Mesendoderm (in vitro differentiated cells): ENCODE measurements at places on chromosomes 11 and 22.

DNA sequence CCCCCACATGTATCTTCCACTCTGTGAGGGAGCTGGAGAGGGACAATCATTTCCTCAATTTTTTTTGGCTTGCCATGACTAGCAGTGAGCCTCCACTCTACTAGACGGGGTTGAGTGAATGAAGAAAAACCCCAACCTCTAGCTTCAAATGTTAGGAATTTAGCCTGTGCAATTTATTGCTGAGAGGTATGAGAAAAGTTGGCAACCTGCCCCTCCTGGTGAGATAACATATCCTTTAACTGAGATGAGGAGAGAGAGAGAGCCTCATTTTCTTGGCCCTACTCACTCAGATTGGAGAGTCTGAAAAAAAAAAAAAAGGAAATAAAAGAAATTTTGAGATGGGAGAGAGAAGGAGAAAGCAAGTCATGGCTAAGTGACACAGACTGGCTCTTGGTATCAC is 218.2 kb upstream of the CARD18 start:
- H3K27ac ChIP-seq, result no peak overlapping the region
- H3K27me3 ChIP-seq, result no peaks in the 10 kb centered on the region
- no peak overlapping the region for H3K4me3 ChIP-seq
- DNase-seq, result no peak
- no peaks in the 10 kb centered on the region for H3K36me3 ChIP-seq
- no peaks in the 10 kb centered on the region for H3K4me1 ChIP-seq

GRCh38 chr11:86538223-86538548 is 134.2 kb downstream of the ME3 start:
- no peak overlapping the region for H3K4me3 ChIP-seq
- H3K36me3 ChIP-seq, result no peaks in the 10 kb centered on the region
- no peaks in the 10 kb centered on the region for H3K27me3 ChIP-seq
- no peak for DNase-seq
- no peaks in the 10 kb centered on the region for H3K4me1 ChIP-seq
- H3K27ac ChIP-seq, result no peak overlapping the region

DNA sequence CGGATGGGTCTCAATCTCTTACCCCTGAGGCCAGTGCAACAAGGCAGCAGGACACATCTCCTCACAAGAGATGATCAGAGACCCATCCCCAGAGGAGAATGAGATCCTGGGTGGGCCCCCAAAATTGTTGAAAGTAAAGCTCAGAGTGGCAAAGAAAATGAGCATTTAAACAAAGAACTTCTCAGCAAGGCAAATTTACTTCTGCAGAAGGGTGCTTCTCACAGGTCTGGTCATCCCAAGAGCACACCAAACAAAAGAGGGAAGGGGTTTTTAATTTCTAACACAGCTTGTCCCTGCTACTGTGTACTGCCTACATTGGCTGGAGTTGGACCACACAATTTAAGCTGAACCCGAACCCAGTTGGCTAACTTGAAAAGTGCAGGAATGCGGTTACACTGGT is 1628.6 kb upstream of the RAG2 start:
- H3K4me1 ChIP-seq, result no peaks in the 10 kb centered on the region
- no peaks in the 10 kb centered on the region for H3K36me3 ChIP-seq
- DNase-seq, result peak; percentile 37
- H3K27ac ChIP-seq, result no peak overlapping the region

- no peak overlapping the region for H3K4me3 ChIP-seq
- no peak overlapping the region for H3K27ac ChIP-seq
- H3K4me1 ChIP-seq, result no peaks in the 10 kb centered on the region
- no peak for DNase-seq
- no peaks in the 10 kb centered on the region for H3K27me3 ChIP-seq
- no peaks in the 10 kb centered on the region for H3K36me3 ChIP-seq
These were observed 23.8 kb downstream of the KCNJ1 start for GRCh38 chr11:128843198-128843785.

DNA sequence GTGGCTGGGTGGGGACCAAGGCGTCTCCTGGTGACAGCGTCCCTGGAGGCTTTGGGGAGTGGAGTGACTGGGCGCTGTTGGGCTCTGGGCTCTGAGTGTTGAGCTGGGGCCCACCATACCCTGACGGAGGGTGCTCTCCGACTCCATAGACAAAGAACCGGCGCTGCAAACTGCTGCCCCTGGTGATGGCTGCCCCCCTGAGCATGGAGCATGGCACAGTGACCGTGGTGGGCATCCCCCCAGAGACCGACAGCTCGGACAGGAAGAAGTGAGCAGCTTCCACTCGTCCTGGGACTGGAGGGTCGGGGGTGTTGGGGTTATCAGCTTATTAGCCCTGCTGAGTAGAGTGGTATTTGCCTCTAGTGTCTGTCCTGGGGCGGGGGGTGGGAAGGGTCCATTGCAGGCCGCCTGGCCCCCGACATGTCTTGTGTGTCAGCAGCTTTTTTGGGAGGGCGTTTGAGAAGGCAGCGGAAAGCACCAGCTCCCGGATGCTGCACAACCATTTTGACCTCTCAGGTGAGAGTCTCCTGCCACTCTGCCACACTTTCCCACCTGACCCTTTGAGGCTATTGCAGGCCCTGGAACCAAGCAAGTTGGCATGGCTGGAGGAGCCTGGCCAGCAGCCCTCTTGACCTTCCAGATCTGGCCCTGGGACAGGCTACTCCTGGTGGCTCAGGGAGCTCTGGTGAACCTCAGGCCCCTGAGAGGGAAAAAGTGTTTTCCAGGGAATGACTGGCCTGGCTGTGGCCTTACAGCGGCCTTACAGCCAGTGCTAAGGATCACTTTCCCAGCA is 7.6 kb downstream of the CLDN5 start:
- DNase-seq, result no peak
- no peaks in the 10 kb centered on the region for H3K4me1 ChIP-seq
- H3K4me3 ChIP-seq, result no peak overlapping the region
- no peaks in the 10 kb centered on the region for H3K27me3 ChIP-seq
- H3K36me3 ChIP-seq, result peaks cover 1% of the 10 kb centered on the region
- no peak overlapping the region for H3K27ac ChIP-seq

GRCh38 chr11:122330279-122330965 is 214.4 kb upstream of the BLID start:
- H3K27ac ChIP-seq, result no peak overlapping the region
- H3K27me3 ChIP-seq, result peaks cover 2% of the 10 kb centered on the region
- H3K4me3 ChIP-seq, result no peak overlapping the region

DNA sequence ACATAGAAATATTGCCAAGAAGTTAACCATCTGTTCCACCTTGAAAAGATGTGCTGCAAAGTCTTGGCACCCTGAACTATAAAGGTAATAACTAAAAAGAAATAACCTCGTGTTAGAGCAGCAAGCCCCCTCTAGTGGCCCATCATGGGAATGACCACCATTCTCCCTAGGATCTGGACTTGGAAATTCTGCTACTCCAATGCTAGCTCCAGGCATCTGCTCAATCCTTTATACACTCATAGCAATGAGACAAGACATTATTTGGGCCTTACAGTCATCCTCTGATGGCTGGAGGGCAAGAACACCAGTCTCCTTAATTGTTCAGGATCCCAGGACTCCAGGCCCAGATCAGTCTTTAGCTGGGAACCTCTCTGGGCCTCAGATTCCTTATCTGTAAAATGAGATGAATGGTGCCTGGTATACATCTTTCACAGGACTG is 76.0 kb downstream of the CWC15 start:
- no peaks in the 10 kb centered on the region for H3K4me1 ChIP-seq
- no peak overlapping the region for H3K27ac ChIP-seq
- H3K4me3 ChIP-seq, result no peak overlapping the region
- peaks cover 2% of the 10 kb centered on the region for H3K27me3 ChIP-seq

DNA sequence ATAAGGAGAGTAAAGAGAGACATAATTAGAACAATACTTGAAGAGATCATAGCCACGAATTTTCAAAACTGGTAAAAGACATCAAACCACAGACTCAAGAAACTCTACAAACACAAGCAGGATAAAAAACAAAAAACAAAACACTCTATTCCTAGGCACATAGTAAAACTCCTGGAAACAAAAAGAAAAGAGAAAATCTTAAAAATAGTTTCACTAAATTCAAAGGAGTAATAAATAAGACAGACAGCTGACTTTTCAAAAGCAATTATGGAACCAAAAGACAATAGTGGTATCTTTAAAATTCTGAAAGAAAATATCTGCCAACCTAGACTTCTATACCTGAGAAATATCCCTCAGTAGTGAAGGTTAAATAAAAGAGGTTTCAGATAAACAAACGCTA is 9.2 kb upstream of the NARS2 start:
- H3K4me1 ChIP-seq, result no peaks in the 10 kb centered on the region
- H3K4me3 ChIP-seq, result no peak overlapping the region
- H3K27ac ChIP-seq, result no peak overlapping the region
- no peaks in the 10 kb centered on the region for H3K36me3 ChIP-seq
- H3K27me3 ChIP-seq, result no peaks in the 10 kb centered on the region

DNA sequence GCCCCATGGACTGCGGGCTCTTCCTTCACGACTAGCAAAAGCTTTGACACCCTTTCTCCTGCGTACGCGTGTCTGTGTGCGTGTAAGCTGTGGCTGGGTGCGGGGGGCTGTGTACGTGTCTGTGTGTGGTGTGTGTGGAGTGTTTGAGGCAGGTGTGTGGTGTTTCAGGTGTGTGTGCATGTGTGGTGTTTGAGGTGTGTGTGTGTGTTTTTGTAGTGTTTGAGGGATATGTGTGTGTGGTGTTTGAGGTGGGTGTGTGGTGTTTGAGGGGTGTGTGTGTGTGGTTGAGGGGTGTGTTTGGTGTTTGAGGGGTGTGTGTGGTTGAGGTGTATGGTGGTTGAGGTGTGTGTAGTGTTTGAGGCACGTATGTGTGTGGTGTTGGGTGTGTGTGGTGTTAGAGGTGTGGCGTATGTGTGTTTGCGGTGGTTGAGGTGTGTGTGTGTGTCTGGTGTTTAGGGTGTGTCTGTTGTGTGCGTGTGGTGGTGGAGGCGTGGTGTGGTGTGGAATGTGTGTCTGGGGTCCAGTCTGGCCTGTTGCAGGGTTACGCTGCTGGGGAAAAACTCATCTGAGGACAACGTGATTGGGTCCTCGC is 687 bp upstream of the ARSA start:
- H3K4me3 ChIP-seq, result peak overlapping the region; percentile 49
- H3K27me3 ChIP-seq, result no peaks in the 10 kb centered on the region
- no peak overlapping the region for H3K27ac ChIP-seq
- H3K4me1 ChIP-seq, result no peaks in the 10 kb centered on the region
- H3K36me3 ChIP-seq, result no peaks in the 10 kb centered on the region

- no peak overlapping the region for H3K27ac ChIP-seq
- H3K36me3 ChIP-seq, result no peaks in the 10 kb centered on the region
- H3K27me3 ChIP-seq, result no peaks in the 10 kb centered on the region
- DNase-seq, result no peak
- H3K4me1 ChIP-seq, result no peaks in the 10 kb centered on the region
These were observed 5.2 kb upstream of the TBX10 start for GRCh38 chr11:67644472-67645418.

GRCh38 chr11:35003186-35003585 is 86.8 kb downstream of the PDHX start:
- H3K27ac ChIP-seq, result no peak overlapping the region
- no peak for DNase-seq
- no peak overlapping the region for H3K4me3 ChIP-seq

- no peaks in the 10 kb centered on the region for H3K36me3 ChIP-seq
- no peaks in the 10 kb centered on the region for H3K27me3 ChIP-seq
- DNase-seq, result no peak
- H3K4me3 ChIP-seq, result no peak overlapping the region
- H3K4me1 ChIP-seq, result no peaks in the 10 kb centered on the region
These were observed 57.4 kb upstream of the RCN1 start for GRCh38 chr11:32033491-32033890.

DNA sequence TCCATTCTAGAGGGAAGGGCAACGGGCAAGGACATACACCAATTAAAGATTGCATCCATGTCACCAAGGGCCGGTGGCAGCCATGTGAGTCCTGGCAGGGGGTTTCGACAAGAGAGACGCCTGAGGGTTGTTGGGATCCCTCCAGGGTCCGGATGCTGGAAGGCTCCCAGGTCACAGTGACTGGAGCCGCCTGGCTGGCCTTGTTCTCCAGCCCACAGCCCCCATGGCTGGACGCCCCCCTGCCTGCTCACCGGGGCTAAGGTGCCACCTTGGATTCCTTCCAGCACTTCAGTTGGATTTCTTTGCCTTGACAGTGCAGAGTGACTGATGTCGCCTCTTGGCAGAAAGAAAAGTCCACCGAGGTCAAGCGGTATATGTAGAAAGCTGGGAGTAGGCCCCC is 42.6 kb downstream of the ANO1 start:
- no peaks in the 10 kb centered on the region for H3K36me3 ChIP-seq
- no peak overlapping the region for H3K4me3 ChIP-seq
- H3K27me3 ChIP-seq, result no peaks in the 10 kb centered on the region
- H3K27ac ChIP-seq, result no peak overlapping the region

GRCh38 chr11:35784699-35785098 is 122.1 kb downstream of the TRIM44 start:
- DNase-seq, result no peak
- no peaks in the 10 kb centered on the region for H3K36me3 ChIP-seq
- H3K27me3 ChIP-seq, result no peaks in the 10 kb centered on the region
- no peak overlapping the region for H3K4me3 ChIP-seq
- no peak overlapping the region for H3K27ac ChIP-seq
- H3K4me1 ChIP-seq, result no peaks in the 10 kb centered on the region

- H3K4me3 ChIP-seq, result no peak overlapping the region
- no peaks in the 10 kb centered on the region for H3K36me3 ChIP-seq
- peaks cover 5% of the 10 kb centered on the region for H3K4me1 ChIP-seq
- no peak overlapping the region for H3K27ac ChIP-seq
These were observed 5.7 kb upstream of the SUN2 start for GRCh38 chr22:38761202-38762162.

GRCh38 chr11:62427630-62428233 is 8.9 kb downstream of the SCGB1A1 start:
- H3K36me3 ChIP-seq, result no peaks in the 10 kb centered on the region
- peak overlapping the region; percentile 29 for H3K27ac ChIP-seq
- H3K4me1 ChIP-seq, result peaks cover 9% of the 10 kb centered on the region
- H3K27me3 ChIP-seq, result no peaks in the 10 kb centered on the region
- no peak for DNase-seq

GRCh38 chr11:107864591-107864990 is 6.0 kb upstream of the SLC35F2 start:
- H3K27me3 ChIP-seq, result no peaks in the 10 kb centered on the region
- no peak overlapping the region for H3K4me3 ChIP-seq
- DNase-seq, result no peak
- no peak overlapping the region for H3K27ac ChIP-seq

- H3K27ac ChIP-seq, result no peak overlapping the region
- H3K4me1 ChIP-seq, result no peaks in the 10 kb centered on the region
- H3K4me3 ChIP-seq, result no peak overlapping the region
These were observed 226.1 kb downstream of the BLID start for GRCh38 chr11:121889931-121890330.

DNA sequence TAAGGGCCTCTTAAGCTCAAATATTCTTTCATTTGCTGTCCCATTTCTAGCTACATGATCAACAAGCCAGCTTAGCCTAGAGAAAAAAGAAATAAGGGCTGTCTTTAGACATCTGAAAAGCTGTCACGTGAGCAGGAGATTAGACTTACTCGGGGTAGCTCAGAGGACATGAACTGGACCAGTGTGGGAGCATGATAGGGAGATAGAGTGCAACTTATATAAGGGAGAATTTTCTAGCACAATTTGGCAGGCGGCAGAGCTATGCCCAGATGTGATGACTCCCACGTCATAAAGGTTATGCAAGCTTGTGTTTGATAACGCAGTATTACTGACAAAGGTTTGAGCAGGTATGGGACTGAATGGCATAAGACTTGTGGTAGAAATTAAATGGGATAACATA is 28.2 kb upstream of the TPBGL start:
- H3K27me3 ChIP-seq, result no peaks in the 10 kb centered on the region
- H3K4me3 ChIP-seq, result no peak overlapping the region
- no peaks in the 10 kb centered on the region for H3K4me1 ChIP-seq
- no peaks in the 10 kb centered on the region for H3K36me3 ChIP-seq
- DNase-seq, result no peak
